Activated CD4-positive, alpha-beta T cell treated with anti-CD3 and anti-CD28 coated beads, Interleukin-2, amount 50 U/mL, for 24 hours (primary cell): ENCODE measurements at places on chromosomes 12 and 14.

- DNase-seq: no peak
Measured at GRCh38 chr12:6697584-6698351, 2.8 kb downstream of the PIANP start.

GRCh38 chr12:2583091-2583497, 211.7 kb upstream of the FKBP4 start:
- peak; percentile 15 for DNase-seq

DNA sequence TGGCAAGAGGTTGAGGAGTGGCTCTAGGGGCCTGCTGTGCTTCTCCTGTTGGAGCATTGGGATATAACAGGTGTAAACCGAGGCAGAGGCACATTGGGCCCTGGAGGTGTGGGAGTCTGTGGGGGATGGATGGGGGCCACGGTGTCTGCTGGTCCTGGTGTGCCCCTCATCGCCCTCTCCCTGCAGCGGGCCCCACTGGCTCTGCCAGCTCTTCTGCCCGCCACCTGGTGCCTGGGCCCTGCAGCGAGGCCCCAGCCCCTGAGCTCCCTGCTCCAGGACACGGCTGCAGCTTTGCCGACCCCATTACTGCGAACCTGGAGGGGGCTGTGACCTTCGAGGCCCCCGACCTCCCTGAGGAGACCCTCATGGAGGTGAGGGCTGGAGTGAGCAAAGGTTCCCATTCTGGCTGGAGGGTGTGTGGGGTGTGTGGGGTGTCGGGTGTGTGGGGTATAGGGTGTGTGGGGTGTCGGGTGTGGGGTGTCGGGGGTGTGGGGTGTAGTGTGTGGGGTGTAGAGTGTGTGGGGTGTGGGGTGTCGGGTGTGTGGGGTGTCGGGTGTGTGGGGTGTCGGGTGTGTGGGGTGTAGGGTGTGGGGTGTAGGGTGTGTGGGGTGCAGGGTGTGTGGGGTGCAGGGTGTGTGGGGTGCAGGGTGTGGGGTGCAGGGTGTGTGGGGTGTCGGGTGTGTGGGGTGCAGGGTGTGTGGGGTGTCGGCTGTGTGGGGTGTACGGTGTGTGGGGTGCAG, 10.6 kb upstream of the PUS1 start:
- DNase-seq: no peak

GRCh38 chr12:54932038-54932437, 52.5 kb downstream of the TESPA1 start:
- no peak for DNase-seq

DNA sequence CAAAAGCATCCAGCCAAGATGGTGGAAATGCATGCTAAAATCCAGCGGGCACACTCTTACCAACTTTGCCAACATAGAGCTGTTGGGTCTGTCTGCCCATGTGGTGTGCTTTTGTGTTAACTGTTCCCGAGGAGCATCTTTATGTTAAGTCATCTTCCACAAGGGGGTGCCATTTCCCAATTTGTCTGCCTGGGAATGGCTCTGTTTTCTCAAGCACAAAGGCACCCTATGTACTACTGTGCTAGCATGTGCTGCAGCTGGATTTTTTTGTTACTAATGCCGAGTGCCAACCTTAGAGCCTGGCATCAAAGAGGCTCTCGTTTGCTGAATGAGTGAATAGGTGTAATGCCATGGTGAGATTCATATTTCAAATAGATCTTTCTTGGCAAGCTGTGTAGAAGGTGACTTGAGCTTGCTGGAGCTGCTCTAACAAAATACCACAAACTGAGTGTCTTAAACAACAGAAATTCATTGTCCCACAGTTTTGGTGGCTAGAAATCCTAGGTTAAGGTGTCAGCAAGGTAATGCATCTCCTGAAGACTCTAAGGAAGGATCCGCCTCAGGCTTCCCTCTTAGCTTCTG, 74.3 kb downstream of the TRHDE start:
- no peak for DNase-seq

DNA sequence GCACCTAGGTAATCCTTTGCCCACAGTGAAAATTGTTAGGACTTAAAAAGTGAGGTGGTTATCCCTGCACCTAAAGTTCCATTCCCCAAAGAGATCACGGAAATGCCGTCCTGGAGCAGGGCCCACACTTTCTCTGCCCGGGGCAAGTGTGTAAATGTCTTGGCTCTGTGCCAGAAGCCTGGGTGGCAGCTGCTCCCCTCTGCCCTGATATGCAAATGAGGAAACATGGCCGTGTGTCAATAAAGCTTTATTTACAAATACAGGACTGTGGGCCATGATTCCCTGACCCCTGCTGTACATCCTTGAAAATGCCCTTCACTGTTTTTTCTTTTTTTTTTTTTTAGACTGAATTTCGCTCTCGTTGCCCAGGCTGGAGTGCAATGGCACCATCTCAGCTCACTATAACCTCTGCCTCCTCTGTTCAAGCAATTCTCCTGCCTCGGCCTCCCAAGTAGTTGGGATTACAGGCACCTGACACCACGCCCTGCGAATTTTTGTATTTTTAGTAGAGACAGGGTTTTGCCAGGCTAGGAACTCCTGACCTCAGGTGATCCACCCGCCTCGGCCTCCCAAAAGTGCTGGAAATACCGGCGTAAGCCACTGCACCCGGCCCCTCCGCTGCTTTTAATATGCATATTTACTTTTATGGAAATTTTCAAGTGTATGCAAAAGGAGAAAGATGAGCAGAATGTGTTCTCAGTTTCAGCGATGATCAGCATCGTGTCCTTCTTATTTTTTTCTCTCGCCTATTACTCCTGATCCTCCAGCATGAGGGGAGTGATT, 75.5 kb downstream of the GALNT9 start:
- no peak for DNase-seq

GRCh38 chr12:29238822-29239291, 89.8 kb downstream of the FAR2 start:
- no peak for DNase-seq

DNA sequence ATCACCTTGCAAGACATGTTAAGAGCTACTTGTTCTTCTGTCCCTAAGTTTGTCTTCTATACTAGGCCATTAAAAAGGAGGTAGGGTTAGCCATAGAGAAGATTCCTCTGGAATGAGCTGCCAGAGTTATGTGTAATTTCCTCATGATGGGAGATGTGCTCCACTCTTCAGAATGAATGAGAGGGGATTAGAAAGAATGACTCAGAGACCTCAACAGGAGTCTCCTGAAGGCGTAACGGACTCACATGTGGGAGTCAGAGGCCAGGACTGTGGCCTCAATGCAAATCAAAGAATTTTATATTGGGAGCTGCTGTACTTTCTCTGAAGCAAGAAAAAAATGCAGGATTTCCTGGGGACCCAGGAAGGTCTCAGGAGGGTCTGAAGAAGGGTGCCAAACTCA, 87.8 kb upstream of the ATXN7L3B start:
- DNase-seq: no peak

- DNase-seq: no peak
Measured at GRCh38 chr12:47828008-47828975, 8.6 kb upstream of the HDAC7 start.

- no peak for DNase-seq
Measured at GRCh38 chr12:57112492-57113294, 1.5 kb upstream of the STAT6 start.

GRCh38 chr12:89453121-89453978, 71.2 kb downstream of the GALNT4 start:
- DNase-seq: no peak

GRCh38 chr14:79356040-79356439, 855.3 kb downstream of the DIO2 start:
- DNase-seq: no peak

GRCh38 chr14:67820428-67820971, 921 bp downstream of the RAD51B start:
- no peak for DNase-seq

DNA sequence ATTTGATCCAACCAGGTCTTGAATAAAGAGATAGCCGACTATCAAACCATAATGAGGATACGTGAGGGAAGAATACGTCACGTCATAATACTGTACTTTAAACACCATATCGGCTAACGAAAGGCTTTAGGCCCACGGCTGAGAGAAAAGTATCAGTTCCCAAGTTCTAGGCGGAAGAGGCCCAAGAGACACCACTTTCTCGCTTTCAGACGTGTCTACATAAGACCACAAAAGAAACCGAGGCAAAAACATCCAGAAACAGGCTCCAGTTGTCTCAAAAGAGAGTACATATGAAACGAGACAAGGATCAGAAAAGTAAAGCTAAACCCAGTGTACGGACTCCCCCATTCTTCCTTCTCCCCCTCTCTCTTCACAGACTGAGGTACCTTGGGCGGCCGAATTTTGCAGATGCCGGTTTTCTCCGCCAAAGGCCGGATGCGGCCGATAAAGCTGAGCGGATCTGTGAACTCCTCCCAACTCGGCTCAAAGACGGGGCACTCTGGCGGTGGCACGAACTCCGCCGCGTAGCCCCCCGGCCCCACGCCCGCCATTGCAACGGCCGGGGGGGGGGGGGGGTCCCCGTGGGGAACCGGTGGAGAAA, 479 bp downstream of the KDM5A start:
- no peak for DNase-seq

DNA sequence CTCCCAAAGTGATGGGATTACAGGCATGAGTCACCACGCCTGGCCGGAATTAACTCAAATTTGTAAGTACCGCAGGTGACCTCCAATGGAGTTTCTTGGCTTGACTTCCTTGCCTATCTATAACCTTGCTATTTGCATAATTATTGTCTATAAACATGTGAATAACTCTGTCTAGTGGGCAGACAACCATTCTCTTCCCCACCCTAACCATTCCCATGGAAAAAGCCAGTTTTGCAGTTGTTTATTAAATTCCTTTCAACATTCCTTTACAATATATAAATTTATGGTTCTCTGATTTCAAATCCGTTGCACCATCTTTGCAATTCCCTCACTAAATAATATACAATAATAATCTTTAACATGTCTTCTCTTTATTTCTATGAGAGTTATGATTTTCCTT, 61.0 kb upstream of the ZDHHC17 start:
- DNase-seq: no peak

DNA sequence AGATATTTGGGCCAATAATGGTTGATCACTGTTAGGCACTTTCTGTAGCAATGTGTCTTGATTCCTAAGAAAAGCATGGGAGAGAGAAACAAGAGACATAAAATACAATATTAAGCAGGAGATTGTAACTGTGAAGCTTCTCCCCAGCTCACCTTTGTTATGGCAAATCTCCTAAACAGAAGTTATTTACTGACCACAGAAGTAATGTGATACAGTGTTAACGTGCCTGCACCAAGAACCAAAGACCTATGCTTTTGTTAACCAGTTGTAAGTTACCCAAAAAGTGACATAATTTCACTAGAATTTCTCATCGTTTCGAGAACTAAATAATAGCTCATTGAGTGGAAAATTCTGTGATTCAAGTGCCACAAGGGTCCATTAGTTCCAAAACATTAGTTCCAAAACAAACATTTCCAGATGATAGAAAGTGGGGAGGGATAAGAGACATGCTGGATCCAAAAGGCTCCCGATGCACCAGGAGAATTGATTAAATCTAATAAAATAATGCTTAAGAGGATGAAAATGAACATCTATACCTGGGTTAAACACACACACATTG, 14.3 kb downstream of the RERG start:
- DNase-seq: no peak

DNA sequence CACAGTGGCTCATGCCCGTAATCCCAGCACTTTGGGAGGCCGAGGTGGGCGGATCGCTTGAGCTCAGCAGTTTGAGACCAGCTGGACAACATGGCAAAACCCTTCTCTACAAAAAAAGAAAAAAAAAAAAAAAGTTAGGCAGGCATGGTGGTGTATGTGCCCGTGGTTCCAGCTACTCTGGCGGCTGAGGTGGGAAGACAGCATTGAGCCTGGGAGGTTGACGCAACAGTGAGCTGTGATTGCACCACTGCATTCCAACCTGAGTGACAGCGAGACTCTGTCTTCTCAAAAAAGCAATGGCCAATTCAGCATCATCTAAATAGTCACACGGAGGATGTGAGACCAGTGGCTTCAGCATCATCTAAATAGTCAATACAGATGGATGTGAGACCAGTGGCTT, 10.4 kb upstream of the SAMD4A start:
- no peak for DNase-seq

DNA sequence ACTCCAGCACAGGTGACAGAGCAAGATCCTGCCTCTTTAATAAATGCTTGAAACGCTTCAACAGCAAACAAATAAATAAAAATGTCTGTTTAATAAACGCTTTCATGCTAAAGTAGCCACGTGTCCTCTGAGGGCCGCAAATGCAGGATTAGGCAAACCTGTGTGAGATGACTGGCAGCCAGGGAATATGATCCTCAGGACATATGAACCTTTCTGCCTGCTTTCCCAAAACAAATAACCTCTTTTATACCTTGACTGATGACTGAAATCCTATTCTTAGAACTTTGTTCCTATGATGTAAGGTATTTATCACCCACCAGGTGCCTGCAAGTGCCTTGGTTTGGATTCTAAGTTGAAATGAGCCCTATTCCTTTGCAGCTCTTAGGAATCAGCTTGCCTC, 14.5 kb upstream of the FLVCR2 start:
- no peak for DNase-seq

GRCh38 chr12:58731096-58731495, 189.2 kb downstream of the LRIG3 start:
- DNase-seq: no peak

DNA sequence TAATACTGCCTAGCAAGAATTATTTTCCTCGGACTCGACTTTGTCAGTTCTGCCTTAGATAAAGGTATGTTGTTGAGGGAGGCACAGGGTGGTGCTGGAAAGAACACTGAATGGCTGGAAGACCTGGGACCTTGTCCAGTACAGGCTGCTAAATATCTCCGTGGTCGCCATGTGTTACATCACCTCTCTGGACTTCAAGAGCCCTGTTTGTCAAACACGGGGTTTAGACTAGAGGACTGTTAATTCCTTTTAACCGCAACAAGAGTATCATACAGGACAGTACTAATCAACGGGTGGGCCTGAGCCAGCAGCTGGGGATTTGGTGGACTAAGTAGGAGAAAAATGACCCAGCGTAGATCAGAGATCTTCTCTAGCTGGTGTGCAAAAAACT, 476.3 kb downstream of the LRIG3 start:
- no peak for DNase-seq

DNA sequence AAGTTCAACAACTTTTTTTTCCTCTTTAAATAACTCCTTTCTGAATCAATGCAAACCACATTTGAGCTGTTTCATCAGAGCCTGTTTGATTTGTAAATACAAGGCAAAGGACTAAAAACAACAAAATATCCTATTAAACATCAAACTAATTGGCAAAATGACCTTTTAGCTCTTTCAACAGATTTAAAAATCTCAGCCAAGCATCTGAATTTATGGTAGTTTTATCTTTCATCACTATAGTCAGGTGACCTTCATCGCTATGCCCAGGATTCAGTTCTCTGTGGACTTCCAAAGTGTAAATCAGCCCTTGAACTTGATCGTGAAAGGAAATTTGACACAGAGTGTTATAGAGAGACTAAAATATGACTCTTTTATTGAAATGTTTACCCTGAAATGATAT, 1554.5 kb upstream of the FLRT2 start:
- DNase-seq: no peak
